Naive thymus-derived CD8-positive, alpha-beta T cell (primary cell): ENCODE measurements at places on chromosomes 13 and 19. TPM values are rescaled to one million over a fixed set of nuclear protein-coding genes. Genes with fewer than 3 reads are reported as not detected.

DNA sequence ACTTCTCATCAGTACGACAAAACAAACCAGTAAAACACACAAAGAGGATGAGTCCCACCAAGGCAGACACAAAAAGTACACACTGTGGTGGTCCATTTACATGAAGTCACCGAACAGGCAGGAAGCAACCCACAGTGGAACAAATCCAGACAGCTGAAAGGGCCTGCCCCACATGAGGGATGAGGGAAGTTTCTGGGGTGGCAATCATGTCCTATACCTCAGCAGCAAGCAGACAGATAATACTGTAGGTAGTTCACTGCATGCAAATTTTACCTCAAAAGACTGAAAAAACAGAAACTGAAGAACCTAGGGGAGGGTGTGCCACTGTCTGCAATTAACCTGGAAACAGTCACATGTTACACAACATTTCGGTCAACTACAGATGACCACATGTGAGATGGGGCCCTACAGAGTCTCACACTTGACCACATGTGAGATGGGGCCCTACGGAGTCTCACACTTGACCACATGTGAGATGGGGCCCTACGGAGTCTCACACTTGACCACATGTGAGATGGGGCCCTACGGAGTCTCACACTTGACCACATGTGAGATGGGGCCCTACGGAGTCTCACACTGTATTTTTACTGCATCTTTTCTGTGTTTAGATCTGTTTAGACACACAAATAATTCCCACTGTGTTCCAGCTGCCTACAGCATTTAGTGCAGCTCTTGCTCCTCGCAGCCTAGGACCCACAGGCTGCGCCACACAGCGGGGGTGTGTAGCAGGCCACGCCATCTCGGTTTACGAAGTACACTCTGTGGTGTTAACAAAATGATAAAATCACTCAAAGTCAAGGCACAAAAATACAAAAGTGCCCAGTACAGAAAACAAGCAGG, 22.2 kb downstream of the PCID2 start:
- no peak for DNase-seq

GRCh38 chr19:15488489-15489226, 9.4 kb upstream of the PGLYRP2 start:
- DNase-seq: no peak

GRCh38 chr19:5908773-5909442, 4.2 kb downstream of the VMAC start:
- no peak for DNase-seq

DNA sequence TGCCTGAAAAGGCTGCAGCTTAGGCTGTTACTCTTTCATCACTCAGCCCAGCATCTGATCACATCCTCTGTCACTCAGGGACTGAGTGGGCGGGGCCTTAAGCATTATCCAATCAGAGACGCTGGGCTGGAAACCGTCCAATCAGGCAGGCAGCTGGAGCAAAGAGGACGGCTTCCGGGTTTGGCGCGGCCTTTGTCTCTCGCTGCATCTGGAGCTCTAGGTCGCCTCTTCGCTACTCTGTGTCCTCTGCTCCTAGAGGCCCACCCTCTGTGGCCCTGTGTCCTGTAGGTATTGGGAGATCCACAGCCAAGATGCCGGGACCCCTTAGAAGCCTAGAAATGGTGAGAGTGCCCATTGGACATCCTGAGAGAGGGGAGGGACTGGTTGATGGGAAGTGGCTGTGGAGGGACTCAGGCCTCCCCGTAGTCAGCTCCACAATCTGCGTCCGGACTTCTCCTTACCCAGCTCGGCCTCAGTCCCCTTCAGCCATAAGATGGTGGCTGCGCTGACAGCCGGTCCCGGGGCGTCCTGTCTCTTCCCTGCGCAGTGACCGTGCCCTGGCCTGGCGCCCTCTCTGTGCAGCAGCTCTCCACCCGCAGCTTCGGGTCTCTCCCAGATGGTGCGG, at the start of gene ZNF486:
Gene ZNF486, plus strand, starts transcription at position 195 of the 625 bp plus-strand sequence. Its CDS starts 117 bp downstream, at position 312.
- peak; percentile 94 for DNase-seq

- peak; percentile 23 for DNase-seq
These were observed 661 bp upstream of the MIR17HG start for GRCh38 chr13:91346850-91347201.

Gene RAB3A
- total RNA-seq: 3.8 TPM

- no peak for DNase-seq
These were observed 10.1 kb downstream of the PDX1 start for GRCh38 chr13:27929868-27930267.

GRCh38 chr13:61654481-61654880, 238.8 kb upstream of the PCDH20 start:
- DNase-seq: no peak

DNA sequence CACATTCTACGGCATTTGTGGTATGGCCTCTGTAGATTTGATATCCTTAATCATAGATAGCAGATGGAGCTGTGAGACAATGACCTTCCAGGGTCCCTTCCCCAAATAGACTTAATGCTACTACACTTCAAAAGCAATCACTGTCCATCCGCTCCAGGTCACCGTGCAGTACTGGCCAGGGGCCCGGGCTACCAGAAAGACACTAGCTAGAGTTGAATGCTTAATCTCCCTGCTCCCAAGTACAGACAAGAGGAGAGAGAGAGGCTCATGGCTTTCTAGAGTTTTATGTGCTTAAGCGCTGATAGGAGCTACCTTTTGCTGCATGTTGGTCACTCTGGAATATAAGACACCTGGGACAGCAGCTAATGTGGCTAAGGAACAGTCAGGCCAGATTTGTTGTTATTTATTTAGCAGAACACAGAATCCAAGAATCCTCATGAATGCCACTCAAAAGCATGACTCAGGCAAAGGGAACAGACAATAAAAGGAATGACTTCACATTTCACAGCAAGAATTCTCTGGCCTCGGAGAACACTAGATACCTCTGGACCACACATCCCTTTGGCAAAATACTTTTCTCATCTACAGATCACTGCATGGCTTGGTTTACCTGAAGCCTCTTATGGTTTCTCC, 165.0 kb downstream of the LACC1 start:
- DNase-seq: no peak

Gene KIR2DL1
- not detected for total RNA-seq

- no peak for DNase-seq
These were observed 131.7 kb downstream of the UGGT2 start for GRCh38 chr13:95921485-95921884.

Gene CFAP97D2
- total RNA-seq: 2.0 TPM
